ENCODE measurements at places on chromosomes 5 and 9.

DNA sequence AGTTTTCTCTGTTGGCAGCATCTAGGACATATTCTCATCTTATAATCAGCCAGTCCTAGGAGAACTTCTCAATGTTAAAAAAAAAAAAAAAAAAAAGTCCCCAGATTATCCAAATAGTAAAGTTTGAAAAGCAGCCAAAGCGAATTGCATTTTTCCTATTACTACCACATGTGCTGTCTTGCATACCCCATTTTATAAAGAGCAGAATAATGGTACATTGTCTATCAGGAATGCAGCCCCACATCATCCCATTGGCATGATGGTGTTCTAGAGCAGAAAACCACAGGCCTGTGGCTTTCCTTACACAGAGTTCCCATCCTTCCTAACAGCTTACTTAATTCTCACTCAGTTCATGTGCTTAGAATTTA lies 381.6 kb downstream of the TMEM38B start:
- DNase-seq = no peak

DNA sequence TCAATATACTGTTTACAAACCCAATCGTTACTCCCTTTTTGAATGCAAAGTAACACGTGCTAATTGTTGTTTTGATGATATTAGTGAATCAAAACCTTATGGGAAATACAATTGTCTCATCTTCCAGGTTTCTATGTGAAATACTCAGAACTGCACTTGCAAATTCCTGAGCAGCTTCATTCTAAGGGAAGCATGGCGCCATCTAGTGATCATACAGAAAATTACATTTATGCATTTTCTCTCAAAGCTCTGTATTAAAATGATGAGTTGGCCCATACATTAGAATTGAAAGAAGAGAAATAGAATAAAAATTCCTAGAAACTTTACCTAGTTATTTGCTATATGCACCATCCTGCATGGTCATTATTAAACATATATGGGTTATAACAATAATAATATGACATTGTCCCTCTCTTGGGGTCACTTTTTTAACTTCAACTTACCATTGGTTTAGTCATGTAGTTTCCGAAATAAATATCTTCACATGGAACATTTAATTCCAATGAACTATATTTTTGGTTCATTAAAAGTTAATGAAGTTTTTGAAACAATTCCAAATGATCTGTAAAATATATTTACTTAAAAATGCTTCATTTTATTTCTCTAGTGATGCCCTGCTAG lies 220.0 kb downstream of the PDE4D start:
- DNase-seq = peak; percentile 24

DNA sequence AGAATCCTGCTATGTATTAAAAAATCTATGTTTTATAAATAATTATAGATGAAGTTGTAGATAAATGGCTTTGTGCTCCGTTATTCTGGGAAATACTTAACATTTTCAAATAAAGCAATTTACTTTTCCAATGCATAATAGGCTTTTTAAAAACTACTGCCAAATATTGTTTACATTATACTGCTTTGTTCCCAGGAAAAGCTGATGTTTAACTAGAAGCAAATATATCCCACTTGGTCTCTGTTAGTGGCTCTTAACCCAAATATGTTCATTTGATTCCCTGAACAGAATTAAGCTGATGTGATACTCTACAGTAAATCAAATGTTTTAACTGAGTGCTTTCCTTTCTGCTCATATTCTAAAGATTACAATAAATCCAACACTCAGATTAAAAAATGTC lies 326.3 kb downstream of the SLCO4C1 start:
- no peak for DNase-seq

DNA sequence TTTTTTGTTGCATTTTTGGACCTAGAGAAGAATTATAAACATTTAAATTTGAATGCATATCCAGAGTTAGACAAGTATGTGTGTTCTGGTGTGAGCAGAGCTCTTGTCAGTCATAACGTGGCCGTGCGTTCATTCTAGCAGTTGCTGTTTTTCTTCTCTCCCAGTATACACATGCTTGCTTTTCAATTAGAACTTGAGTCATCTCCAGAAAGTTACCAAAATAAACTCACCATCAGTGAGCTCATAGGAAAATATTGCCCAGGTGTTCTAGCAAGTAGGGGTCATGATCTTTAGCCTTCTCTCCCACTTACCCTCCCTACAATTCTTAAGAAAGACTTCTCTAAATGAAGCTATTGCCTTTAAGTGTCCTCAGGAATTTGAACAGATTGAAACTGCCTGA lies 247.5 kb upstream of the TUT7 start:
- DNase-seq = no peak

GRCh38 chr5:175694371-175695160 lies 36.7 kb downstream of the HRH2 start:
- DNase-seq = no peak

- DNase-seq = no peak
These were observed 31.0 kb downstream of the EFCAB9 start for GRCh38 chr5:172224996-172225395.

DNA sequence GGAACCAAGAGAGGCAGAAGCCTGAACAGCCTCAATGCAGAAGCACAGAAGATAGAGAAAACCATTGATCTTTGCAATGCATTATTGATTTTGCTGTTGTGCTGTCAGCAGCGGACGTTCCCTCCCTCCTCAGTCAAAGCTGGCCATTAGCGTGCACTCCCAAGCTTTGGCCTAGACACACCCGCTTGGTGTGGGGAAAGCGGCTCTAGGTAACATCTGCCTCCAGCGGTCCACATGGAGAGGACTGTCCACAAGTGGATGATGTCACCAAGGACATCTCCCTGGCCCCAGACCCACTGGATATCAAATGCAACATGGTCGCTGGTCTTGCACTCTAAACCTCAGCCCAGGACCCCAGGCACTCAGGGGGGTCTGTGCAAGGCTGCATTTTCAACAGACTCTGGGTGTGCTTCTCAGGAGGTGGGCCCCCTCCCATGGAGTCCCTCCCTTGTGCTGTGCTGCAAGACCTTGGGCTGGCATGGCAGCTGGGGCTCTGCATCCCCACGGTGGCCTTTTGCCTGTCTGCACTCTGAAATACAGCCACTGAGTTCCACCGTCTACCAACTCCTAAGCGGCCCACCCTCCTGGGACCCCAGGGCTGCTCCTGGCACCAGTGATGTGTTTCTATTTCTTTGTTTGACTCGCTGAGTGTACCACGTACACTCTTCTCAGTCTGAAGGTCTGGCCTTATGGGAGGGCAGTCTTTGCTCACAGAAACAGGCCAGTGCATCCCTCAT lies 1.9 kb downstream of the SEMA4D start:
- no peak for DNase-seq

DNA sequence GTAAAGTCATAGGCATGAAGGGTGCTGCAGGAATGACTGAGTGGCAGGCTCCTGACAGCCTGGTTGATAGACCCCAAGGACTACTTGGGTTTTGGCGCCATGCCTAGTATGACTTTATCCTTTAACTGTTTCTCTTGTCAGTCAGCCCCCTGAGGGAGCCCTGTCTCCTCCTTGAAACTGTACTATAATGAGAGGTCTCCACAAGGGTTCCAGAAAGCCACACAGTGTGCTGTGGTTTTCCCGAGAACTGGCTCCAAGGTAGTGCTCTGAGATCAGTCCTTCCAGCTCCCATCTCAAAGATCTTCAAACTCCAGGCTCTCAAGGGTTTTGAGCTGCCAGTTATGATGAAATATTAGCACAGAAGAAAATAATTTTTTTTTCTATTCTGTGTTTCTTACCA lies 26.7 kb upstream of the TNC start:
- no peak for DNase-seq

- DNase-seq = no peak
These were observed 978 bp upstream of the UBE2B start for GRCh38 chr5:134370311-134370870.

DNA sequence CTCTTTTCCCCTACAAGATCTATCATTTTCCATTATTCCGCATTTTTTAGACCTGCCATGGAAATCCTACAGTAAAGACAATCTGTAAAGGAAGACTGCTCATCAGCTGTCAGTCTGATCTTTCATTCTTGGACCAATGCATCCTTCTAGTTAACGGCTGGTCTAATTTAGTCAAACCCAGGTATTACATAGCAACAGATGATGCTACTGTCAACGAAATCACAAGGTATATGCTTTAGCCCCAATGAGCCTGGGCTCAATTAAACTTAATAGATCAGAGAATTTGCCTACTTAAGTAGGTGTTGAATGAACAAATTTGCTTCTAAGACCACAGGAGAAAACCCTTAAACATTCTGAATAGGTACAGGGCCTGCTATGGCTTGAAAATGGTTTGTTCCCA lies 207.0 kb downstream of the TSSK1B start:
- no peak for DNase-seq

- no peak for DNase-seq
These were observed 323.5 kb downstream of the LRRC70 start for GRCh38 chr5:62902126-62902525.

DNA sequence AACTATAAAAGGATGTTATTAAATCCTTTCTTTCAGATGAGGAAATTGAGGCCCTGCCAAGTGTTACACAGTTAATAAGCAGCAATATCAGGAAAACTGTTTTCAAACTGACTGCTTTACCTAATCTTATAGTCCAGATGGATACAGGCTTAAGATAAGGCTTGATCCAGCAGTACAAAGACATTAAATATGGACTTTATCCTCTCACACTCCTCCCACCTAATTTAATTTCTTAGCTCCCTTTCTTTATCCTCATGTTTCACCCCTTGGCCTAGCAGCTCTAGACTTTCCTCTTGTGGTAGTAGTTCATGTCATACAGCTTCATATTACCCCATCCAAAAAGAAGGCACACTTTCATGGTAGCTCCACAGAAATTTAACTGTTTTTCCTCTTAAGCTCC lies 164.5 kb downstream of the BAAT start:
- DNase-seq = no peak

DNA sequence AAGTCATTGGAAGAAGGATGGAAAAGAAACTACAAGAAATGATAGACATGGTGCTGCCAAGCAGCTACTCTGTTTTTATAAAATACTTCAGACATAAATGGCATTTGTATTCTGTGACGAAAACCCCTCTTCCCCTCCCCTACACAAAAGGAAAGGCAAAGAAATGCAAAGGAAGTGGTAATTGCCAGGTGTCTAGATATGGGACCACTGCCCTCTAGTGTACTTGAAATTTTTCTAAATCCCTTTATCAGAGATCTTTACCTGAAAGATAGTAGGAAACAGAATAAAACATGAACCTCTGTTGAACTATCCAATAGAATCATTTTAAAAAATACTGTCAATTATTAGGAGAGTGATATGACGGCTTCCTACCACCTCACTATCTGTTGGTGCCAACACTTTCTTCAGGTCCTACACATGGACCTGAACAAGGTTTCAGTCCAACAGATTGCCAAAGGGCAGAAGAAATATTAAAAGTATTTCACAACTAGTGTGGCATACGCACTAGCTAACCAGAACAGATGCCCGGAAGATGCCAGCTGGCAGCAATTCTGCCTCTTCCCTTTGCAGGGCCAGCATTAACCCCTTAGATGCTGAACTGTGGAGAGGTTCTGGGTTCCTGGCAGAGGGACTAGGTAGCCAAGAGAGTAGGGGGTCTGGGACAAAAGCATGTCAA lies 104.1 kb downstream of the TSSK1B start:
- DNase-seq = no peak

GRCh38 chr9:26437056-26437711 lies 455.4 kb downstream of the CAAP1 start:
- no peak for DNase-seq

DNA sequence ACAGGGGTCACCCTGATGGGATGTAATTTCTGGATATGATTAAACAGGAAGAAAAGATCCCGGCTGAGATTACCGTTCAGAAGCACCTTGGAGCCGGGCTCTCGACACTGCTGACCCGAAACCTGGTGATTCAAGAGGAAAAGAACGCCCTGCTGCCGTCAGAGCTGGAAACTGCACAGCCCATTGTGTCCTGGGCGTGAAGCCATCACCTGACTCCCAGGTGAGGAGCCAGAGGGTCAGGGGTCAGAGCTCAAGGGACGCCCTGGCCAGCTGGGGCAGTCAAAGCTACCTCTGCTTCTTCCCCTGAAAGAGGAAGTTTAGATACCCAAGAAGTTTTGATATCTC lies 17.8 kb upstream of the SLC12A7 start:
- no peak for DNase-seq

DNA sequence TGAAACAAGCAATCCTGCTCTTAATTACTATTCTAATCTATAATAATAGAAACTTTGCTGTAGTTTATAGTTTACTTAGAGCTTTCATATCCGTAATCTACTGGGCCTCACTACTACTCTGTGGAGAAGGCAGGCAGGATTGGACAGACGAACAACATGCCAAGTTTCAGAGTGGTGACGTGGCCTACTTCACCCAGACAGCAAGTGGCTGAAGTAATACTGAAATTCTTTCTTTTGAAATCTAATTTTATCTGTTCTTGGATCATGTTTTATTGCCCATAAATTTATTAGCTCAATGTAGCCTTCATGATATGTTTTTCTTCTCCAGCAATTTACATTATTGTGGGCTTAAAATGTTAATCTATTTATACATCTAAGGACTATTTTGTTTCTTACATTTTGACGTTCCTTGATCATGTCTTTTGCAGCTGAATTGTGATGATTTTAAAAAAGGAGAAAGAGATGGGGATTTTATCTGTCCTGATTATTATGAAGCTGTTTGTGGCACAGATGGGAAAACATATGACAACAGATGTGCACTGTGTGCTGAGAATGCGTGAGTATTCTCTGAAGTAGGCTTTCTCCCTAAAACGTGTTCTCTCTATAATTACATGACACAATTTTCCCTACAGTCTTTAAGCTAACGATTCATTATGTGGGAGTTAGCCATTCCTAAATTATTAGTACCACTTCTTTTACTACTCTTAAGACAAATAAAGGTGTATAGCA lies 22.4 kb downstream of the SPINK5 start:
- DNase-seq = no peak

DNA sequence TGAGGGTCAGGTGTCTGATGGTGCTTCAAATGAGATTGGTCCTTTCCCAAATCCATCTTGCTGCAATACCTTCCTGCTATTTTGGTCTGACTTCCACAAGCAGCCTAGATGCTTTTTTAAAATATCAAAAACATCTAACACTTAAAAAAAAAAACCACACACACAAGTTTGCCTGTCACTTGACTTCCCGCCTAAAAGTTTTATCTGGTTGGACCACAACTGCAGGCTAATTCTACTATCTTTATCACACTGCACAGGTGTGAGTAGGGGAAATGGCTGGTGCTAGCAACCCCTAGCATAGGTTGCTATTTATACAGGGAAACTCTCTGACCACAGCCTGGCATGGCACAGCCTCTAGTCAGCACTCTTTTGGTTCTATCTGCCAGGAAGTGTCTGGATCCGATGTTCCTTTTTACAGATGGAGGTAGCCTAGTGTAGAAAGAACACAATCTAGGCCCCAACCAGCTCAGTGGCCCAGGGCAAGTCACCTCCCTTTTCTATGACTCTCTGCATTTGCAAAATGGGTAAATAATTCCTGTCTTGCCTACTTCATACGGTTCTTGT lies at the start of gene HEMGN:
Gene HEMGN, minus strand, starts transcription at position 92 of the 564 bp plus-strand sequence. Its CDS starts 36 bp downstream, at position 56.
- DNase-seq = no peak

- no peak for DNase-seq
These were observed 3.3 kb upstream of the CLTA start for GRCh38 chr9:36187414-36187813.

Data from NCI-H748 treated with DMSO at 0.1 percent for 48 hours (cell line).